ENCODE measurements at places on chromosomes 2 and 18.

- no peak for DNase-seq
These were observed 15.4 kb downstream of the HJURP start for GRCh38 chr2:233838726-233839446.

DNA sequence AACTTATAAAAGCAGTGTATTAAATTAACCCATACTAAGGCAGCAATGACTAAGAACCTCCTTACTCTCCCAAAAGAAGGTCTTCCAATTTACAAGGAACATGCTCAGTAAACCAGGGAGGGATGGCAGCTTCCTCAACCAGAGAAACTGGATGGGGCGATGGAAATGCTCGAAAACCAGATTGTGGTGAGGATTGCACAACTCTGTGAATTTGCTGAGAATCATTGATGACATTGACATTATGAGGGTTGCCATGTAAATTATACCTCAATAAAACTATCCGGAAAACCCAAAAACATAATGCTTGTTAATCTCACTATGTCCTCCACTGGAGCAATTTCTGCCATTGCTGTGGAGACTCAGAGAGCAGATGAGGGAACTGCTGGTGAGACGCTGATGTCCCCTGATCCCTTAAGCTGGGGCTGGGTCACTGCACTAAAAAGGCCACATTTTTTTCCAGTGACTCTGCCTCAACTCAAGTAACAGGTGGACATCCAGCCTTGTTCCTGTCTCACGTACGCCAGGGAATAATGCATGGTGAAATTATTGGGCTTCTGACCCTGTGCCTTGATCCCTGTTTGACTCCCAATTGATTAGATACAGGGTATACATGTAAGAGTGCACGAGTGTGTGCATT, 288.3 kb downstream of the CYP26B1 start:
- no peak for DNase-seq

GRCh38 chr2:186588421-186588820, 1.4 kb upstream of the ITGAV start:
- DNase-seq, result no peak

DNA sequence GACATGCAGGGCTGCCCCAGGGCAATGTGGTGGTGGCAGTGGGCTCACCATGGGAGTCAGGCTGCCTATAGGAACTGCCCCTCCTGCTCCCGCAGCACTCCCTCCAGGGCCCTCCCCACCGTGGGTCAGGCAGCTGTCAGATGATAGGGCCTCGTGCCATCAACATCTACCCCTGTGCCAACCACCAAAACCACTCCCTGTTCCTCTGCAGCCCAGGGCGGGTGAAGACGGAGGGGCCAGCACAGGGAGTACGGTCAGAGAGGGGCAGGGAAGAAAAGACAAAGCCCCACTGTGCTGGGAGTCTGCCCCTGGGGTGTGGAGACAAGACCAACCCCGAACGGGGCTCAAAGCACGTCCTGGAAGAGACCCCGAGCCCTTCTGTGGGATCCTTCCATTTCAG, 97.4 kb downstream of the TNS1 start:
- no peak for DNase-seq

DNA sequence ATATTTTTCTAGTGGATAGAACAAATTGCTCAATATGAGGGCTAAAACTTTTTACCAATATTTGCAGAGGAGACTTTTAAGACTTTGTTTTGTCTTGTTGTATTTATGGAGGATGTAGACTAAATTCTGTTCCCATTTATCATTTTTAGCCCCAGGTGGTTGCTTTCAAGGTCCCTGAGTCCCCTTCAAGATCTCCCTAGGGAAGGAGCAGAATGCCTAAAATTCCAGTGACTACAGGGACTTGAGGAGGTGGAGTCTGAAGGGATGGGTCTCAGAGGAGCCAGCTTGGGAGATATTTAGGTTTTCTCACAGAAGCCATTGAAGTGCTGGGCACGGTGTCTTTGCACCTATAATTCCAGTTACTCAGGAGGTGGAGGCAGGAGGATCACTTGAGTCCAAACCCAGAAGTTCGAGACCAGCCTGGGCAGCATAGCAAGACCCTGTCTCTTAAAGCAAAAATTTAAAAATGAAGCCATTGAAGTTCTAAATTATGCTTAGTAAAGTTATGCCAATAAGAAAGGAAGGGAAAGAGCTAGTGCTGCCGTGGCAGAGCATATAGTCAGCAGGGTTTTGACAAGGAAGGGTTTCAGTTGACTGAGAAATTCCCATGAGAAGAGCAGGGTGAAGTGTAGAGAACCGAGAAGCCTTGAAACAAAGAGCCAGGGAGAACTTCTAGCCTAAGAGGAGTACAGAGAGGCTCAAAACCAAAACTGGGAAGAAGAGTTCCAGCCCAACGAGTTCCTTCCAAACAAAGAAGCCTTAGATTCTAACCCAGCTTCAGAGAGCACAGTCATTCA, 43.4 kb downstream of the COMMD1 start:
- DNase-seq, result no peak

DNA sequence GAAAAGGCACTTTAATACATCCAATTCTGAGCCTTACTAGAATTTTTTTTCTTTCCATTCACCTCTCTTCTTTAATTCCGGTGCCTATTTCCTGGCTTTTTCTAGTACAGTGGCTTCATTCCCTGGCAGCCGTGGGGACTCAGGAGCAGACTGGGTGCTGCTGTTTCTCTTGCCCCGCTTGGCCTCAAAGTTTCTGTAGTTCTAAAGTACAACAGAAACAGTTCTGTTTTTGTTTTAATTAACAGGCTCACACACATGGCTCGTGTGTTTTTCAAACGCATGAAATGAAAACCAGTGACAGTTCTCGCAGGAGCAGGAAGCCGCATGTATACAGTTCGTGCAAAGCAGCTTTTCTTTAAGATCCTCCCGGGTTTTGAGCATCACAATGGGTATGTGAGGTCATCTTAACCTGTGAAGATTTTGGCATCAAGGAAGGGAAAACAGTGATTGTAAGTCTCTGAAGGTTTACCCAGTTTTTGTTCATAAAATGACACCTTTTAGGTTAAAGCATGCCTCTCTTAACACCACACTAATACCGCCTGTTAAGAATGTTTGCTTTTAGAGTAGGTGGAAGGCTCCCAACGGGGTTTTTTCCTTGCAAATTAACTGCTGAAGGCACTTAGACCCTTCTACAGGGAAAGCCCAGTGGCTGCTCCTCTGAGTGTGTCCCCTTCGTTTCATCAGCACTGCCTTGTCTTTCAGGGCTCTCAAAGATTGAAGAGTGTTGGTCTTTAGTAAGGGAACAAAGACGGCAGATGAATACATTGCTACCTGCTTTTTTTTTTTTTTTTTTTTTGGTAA, 5.8 kb downstream of the FZD7 start:
- DNase-seq, result no peak

DNA sequence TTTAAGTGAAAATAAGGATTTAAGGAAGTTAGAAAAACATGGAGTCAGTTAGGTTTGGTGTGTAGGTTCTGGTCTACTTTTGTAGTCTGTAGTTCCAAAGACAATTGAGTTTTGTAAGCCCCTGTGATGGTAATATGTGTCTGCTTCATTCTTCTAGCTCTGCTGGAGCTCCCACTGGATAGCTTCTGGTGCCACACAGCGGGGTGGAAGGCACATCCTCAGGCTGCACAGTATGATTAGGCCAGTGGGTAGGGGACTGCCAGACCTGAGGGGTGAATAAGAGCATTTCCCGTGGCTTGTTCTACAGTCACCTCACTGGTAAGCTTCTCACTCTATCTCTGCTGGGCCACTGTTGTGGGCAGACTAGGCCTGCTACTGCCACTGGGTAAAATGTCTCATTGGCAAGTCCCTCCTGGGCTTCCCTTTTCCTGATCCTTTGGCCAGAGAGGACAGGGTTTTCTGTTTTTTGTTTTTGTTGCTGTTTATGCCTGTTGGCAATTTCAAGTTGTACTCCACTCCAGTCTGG, 44.5 kb downstream of the TMEM131 start:
- DNase-seq, result no peak

- DNase-seq, result no peak
These were observed 229.1 kb upstream of the FN1 start for GRCh38 chr2:215664847-215665525.

DNA sequence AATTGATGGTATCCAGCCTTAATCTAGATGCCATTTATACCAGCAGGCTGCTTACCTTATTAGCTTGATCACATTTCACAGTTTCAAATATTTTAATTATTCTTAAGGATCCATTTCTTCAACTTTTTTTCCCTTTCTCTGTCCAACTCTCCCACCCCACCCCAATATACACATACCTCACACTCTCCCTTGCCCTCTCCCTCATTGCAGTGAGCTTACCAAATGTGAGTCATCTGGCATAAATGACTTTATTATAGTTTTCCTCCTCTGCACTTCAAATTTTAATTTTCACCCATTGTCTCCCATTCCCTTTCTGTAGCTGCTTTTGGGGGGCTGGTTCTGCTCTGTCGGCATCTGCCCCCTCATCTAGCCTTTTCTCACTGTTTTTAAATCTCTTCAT, 12.9 kb downstream of the HTR2B start:
- DNase-seq, result no peak

DNA sequence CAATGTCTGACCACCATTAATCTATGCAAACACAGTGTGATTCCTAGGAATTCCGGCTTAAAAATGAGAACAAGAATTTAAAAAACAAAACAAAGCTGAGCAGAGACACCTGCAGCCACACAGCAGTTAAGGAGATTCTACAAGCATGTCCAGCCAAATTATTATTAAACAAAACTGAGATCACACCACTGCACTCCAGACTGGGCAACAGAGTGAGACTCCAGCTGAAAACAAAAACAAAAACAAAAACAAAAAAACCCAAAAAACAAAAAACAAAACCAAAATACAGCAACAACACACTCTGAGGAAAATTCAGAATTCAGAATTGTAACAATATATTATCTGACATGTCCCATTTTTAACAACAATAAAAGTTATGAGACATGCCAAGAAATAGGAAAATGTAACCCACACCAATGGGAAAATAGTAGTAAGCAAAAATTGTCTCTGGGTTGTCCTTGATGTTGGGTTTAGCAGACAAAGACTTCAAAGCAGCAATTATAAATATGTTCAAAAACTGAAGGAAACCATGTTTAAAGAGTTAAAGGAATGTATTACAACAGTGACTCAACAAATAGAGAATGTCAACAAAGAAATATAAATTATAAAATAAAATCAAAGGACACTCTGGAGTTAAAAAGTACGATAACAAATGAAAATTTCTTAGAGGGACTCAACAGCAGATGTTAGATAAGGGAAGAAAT, 19.7 kb downstream of the MYOM1 start:
- DNase-seq, result no peak
